Cardiac atrium fibroblast (primary cell): ENCODE measurements at places on chromosomes 7 and 10. TPM values are rescaled to one million over a fixed set of nuclear protein-coding genes. Genes with fewer than 3 reads are reported as not detected.

Gene RTKN2
- total RNA-seq: 0.16 and 0.18 TPM in 2 replicates

Gene TWIST1
- total RNA-seq: 13.5 and 18.0 TPM in 2 replicates

Gene HOXA9
- total RNA-seq: not detected in 2 replicates

Gene HOXA10
- under 0.01 TPM in 1 of 2 replicates, not detected in the other for total RNA-seq

Gene AKR1B15
- total RNA-seq: not detected in 2 replicates

Gene MLXIPL
- total RNA-seq: 1.5 TPM in 1 of 2 replicates, not detected in the other

Gene FUOM
- 25.5 and 32.4 TPM in 2 replicates for total RNA-seq

Gene HOXA2
- not detected in 2 replicates for total RNA-seq

Gene AQP1
- total RNA-seq: 4.4 and 7.9 TPM in 2 replicates

Gene PNLIPRP1
- total RNA-seq: not detected in 2 replicates

Gene KIF11
- 6.3 and 6.5 TPM in 2 replicates for total RNA-seq

Gene GRB10
- 39.5 and 41.0 TPM in 2 replicates for total RNA-seq

Gene TRIM74
- total RNA-seq: not detected in 2 replicates

Gene FAM25C
- total RNA-seq: not detected in 2 replicates

Gene EEPD1
- total RNA-seq: under 0.01 TPM in 1 of 2 replicates, not detected in the other

Gene KIF20B
- 2.5 and 4.7 TPM in 2 replicates for total RNA-seq

Gene PAPOLB
- 0.18 and 0.49 TPM in 2 replicates for total RNA-seq

Gene ADAM22
- 0.16 and 0.54 TPM in 2 replicates for total RNA-seq

Gene OLAH
- total RNA-seq: under 0.01 and 1.6 TPM in 2 replicates

Gene KCNH2
- total RNA-seq: under 0.01 TPM in 1 of 2 replicates, not detected in the other

Gene HMX3
- total RNA-seq: not detected in 2 replicates

Gene CFTR
- total RNA-seq: not detected in 2 replicates

Gene HOXA11
- not detected in 2 replicates for total RNA-seq

Gene GSTO2
- total RNA-seq: 0.32 and 0.36 TPM in 2 replicates

Gene NT5C3A
- total RNA-seq: 10.1 and 13.6 TPM in 2 replicates

Gene CHST3
- total RNA-seq: 19.5 and 33.9 TPM in 2 replicates

Gene ADCY1
- total RNA-seq: 0.36 and 0.49 TPM in 2 replicates

Gene IL6
- 184 and 291 TPM in 2 replicates for total RNA-seq

Gene AOAH
- not detected in 2 replicates for total RNA-seq

Gene ENTPD7
- 13.5 and 19.0 TPM in 2 replicates for total RNA-seq

Gene PLAU
- total RNA-seq: 49.1 and 55.2 TPM in 2 replicates

Gene EEF1AKMT2
- 14.6 and 16.4 TPM in 2 replicates for total RNA-seq

Gene SPDYE8
- not detected in 2 replicates for total RNA-seq

Gene SORCS1
- not detected in 2 replicates for total RNA-seq

Gene MSMB
- not detected in 2 replicates for total RNA-seq

Gene GRM3
- total RNA-seq: not detected in 2 replicates

Gene CPXM2
- 0.18 and 2.1 TPM in 2 replicates for total RNA-seq

Gene MAP3K8
- total RNA-seq: 14.3 and 28.8 TPM in 2 replicates

Gene C7orf33
- not detected in 2 replicates for total RNA-seq

Gene TRPV6
- not detected in 2 replicates for total RNA-seq

Gene TRIL
- 0.72 and 0.97 TPM in 2 replicates for total RNA-seq

Gene LRRTM3
- not detected in 2 replicates for total RNA-seq

Gene CDC14C
- not detected in 2 replicates for total RNA-seq

Gene NACAD
- 1.5 and 2.3 TPM in 2 replicates for total RNA-seq

Gene GRID1
- not detected in 2 replicates for total RNA-seq

Gene GDF2
- not detected in 2 replicates for total RNA-seq

Gene AS3MT
- total RNA-seq: 1.3 and 2.9 TPM in 2 replicates

Gene CYP26C1
- total RNA-seq: 0.32 and 4.7 TPM in 2 replicates

Gene VWA2
- not detected in 2 replicates for total RNA-seq

Gene ANKRD30A
- total RNA-seq: not detected in 2 replicates

Gene SPDYE5
- not detected in 2 replicates for total RNA-seq

Gene PPP1R3A
- not detected in 2 replicates for total RNA-seq

Gene TMEM273
- total RNA-seq: not detected in 2 replicates
